ENCODE measurements at places on chromosomes 5 and 9.

- no peak for DNase-seq
These were observed 317.3 kb upstream of the PDE4D start for GRCh38 chr5:60210810-60211209.

DNA sequence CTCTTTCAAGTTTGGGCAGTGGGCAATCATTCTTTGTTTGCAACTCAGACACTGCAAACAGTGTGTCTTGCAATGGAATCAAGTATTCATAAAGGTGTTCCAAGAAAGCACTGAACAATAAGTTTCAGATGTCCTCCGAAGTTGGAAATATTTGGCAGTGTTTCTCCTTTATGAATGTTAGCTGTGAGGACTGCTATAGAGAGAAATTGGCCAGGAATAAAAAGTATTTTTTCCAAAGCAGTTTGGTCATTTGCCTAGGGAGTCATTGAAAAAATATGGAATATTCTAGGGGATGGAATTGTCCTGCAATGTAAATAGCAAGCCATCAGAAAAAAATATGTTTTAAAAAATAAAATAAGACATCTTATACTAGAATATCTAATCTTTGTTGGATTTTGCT is 688.6 kb upstream of the SEMA6A start:
- no peak for DNase-seq

- DNase-seq, result no peak
These were observed 80.7 kb downstream of the ANKH start for GRCh38 chr5:14790911-14791310.

GRCh38 chr5:139847790-139848507 is 52.3 kb downstream of the PSD2 start:
- peak; percentile 29 for DNase-seq

DNA sequence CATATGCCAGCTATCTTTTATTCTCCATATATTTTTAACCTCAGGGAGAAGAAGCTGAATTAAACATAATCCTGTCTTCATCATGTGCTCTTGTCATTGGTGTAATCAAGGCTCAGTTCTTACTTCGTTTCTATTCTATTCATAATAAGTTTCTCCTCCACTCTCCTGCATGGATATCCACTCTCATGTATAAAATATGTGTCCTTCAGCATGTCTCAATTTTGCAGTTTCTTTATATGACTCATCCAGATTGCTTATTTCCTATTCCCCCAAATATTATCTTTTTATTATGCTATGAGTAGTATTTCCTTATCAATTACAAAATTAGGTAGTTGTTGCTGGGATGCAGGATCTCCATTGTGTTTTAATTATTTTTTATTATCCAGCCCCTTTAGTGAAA is 643.7 kb upstream of the ACO1 start:
- DNase-seq, result no peak

GRCh38 chr9:13548535-13548934 is 269.0 kb upstream of the MPDZ start:
- no peak for DNase-seq

GRCh38 chr9:89444274-89444673 is 53.6 kb downstream of the SEMA4D start:
- no peak for DNase-seq

- no peak for DNase-seq
These were observed 1.2 kb upstream of the TJP2 start for GRCh38 chr9:69172895-69173294.

- DNase-seq, result no peak
These were observed 56.2 kb downstream of the ANGPTL2 start for GRCh38 chr9:127066060-127066850.

- DNase-seq, result no peak
These were observed 17.8 kb downstream of the SHC3 start for GRCh38 chr9:89160806-89161205.

DNA sequence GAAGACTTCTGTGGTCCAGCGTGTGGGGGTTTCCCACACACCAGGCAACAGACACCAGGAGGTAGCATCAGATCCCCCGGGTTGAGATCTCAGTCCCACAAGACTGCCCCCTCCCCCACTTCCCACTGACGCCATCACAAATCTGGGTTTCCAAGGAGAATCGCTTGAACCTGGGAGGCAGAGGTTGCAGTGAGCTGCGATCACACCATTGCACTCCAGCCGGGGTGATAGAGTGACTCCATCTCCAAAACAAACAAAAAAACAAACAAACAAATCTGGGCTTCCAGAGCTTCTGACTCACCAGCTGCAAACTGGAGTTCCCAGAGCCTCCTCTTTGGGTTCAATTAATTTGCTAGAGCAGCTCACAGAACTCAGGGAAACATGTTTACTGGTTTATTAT is 4.7 kb upstream of the GBGT1 start:
- no peak for DNase-seq

DNA sequence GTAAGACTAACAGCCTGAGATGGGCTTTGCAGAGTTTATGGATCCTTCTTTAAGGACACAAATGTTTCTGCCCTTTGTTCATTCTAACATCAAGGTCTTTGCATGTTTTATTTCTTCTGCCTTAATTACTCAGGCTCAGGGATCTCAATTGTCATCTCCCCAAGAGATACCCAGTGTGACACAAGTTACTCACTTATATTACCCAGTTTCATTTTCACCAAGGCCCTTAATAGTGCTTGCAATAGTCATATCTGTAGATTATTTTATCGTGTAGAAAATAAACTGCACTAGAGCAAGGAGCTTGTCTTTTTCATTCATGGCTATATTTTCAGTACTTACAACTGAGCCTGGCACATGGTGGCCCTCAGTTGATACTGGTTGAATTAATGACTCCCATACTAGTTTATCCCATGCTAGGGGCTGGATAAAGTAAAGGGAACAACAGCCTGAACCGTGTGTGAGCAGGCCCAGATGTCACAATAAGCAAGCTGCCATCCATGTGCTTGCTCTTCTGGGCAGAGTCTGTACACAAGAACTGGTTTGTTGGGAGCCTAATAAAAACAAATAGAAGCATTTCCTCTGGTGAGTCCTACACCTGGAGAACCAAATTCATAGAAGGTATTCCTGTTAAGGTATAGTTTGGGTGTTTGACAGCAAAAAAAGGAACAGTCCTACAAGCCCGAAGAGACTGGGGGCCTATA is 112.5 kb upstream of the CD180 start:
- DNase-seq, result no peak

DNA sequence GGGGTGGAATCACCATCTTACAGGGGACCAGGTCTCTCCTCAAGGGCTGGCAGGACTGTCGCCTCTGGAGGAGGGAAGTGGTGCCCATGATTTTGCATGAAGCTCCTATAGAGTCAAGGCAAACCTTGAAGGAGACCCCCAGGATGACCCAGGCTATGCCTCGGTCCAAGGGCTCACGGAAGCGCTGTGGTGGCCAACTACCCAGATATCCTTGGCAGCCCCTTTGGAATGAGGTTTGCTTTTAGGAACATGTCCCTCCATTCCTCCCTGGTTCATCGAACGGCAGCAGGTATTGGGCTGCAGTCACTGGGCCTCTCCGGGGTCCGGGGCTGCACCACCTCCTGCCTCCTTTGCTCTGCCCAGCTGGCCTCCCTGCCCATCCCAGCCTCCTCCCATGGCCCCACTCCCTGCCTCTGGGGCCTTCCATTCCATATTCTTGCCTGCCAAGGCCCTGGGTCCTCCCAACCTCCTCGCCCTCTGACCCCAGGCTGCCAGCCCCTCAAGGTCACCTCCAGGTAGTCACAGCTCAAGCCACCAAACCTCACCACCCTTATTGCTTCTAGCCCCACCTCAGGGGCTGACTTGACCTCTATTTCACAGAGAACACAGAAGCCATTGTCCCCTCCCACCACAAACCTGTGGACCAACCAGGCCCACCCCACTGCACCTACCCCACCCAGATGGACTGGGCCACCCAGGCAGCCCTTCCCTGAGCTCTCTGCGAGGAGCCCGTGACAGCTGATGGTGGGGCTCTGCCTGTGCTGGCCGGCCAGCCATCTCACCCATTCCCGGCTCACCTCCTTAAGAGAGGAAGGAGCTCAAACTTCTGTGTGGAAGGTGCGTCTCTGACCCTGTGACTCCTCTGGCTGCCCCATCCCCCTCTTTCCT is 3.6 kb upstream of the IL3 start:
- no peak for DNase-seq

- no peak for DNase-seq
These were observed 113.9 kb downstream of the WNK2 start for GRCh38 chr9:93297659-93298497.

DNA sequence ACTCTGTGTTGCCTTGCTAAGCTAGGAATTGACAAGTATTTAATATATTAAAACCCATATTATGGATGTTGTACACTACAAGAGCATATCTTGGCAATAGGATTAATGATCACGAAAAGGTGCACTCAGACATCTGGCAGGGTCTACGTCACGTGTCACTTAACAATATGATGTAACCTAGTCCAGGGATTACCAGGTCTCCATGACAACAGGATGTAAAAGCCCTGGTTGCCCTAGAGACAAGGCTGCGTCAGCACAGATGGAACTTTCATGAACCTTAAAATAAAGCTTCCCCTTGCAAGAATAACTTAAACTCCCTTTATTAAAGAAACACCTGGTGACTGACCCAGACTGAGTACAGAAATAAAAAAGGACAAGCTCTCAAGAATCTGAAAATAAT is 717.8 kb downstream of the CDH18 start:
- no peak for DNase-seq

GRCh38 chr9:136614372-136614922 is 48.3 kb upstream of the EGFL7 start:
- DNase-seq, result no peak

DNA sequence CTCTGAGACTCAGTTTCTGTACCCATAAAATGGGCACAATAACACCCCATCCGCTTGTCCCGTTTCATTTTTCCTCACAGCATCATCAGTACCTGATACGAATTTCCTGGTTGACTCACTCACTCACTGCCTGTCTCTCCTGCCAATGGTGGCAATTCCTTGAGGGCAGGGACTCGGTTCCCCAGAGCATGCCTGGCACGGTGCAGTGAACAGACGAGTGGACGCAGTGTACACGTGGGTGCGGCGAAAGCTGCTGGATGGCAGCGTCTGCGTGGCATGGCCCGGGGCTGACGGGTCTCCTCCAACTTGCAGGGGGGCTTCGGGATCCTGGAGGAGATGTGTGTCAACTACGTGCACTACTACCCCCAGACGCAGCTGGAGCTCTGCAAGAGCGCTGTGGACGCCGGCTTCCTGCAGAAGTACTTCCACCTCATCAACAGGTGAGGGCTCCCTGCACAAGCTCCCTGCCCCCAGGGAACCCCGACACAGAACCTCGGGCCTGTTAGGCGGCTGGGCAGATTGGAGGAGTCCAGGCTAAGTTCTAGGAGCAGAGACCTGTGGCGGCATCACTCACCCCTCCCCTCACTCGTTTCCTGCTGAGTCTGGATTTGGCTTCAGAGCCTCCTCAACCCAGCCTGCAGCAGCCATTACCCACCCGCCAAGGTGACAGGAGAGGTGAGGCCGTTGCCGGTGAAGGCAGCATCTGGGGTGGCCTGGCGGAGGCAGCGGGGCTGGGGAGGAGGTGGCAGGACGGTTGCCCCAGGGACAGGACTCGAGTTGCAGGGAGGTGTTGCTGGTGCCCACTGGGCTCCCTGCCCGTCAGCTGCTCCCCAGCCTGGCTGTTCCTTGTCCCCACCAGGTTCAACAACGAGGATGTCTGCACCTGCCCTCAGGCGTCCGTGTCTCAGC is 20.3 kb downstream of the DBH start:
- DNase-seq, result no peak

- DNase-seq, result no peak
These were observed 110.8 kb downstream of the LHFPL2 start for GRCh38 chr5:78537821-78538220.

- no peak for DNase-seq
These were observed 117.0 kb downstream of the TRPM6 start for GRCh38 chr9:74770508-74771261.

DNA sequence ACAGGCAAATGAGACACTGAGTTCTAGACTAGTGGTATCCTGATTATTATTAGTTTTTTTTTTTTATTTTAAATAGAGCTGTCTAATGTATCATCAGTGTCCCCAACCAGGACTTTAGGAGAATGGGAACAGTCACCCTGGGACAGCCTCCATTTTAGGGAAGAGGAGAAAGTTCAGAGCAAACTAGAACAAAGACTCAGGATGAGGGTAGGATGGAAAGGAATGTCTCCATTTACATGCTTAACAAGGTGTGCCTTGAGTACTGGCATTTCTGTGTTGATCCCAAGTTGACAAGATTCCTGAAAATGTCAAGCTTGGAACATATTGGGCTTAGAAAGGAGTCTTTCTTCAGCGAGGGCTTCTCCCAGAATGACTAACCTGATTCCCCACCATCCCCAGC is 223.5 kb downstream of the ARRDC3 start:
- DNase-seq, result no peak

- no peak for DNase-seq
These were observed 176.9 kb downstream of the PALM2AKAP2 start for GRCh38 chr9:109956717-109957440.

DNA sequence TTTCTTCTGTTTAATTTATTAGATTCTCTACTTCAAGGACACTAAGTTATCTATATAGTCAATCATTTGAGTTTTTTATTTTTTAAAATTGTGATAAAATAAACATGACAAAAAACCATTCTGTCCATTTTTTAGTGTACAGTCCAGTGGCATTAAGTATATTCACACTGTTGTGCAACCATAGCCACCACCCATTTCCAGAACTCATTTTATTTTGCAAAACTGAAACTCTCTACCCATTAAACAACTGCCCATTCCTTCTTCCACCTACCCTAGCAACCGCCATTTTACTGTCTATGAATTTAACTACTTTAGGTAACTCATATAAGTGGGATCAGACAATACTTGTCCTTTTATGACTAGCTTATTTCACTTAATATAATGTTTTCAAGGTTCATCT is 275.6 kb downstream of the SH3GL2 start:
- DNase-seq, result no peak

DNA sequence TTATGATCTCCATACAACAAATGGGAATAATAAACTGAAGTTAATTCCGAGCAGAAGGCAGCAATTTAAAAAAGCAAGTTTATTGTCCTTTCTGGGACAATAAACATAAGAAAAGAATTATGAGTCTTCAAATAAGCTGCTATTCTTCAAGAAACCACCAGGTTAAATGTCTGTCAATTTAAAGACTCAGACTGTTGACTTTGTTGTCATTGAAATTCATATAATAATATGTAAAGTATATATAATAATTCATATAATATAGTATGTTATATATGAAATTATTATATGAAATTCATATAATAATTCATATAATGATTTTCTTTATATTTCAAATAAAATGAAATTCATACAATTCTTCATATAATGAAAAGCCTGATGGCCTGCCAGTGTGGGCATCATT is 497.5 kb upstream of the RGMB start:
- DNase-seq, result no peak

GRCh38 chr9:126117631-126118030 is 209.0 kb upstream of the MVB12B start:
- DNase-seq, result no peak

- no peak for DNase-seq
These were observed 59.1 kb downstream of the ZNF462 start for GRCh38 chr9:106922026-106922425.
